ENCODE measurements at places on chromosomes 5 and 9.

- no peak for DNase-seq
Measured at GRCh38 chr5:97102010-97102470, 40.4 kb downstream of the LIX1 start.

GRCh38 chr9:29039258-29039657, 1466.0 kb upstream of the C9orf72 start:
- no peak for DNase-seq

GRCh38 chr5:170442921-170443320, 53.8 kb upstream of the KCNMB1 start:
- no peak for DNase-seq

- no peak for DNase-seq
Measured at GRCh38 chr9:93952784-93953495, 2.2 kb downstream of the BARX1 start.

GRCh38 chr9:108783731-108784495, 71.9 kb downstream of the ACTL7B start:
- no peak for DNase-seq

DNA sequence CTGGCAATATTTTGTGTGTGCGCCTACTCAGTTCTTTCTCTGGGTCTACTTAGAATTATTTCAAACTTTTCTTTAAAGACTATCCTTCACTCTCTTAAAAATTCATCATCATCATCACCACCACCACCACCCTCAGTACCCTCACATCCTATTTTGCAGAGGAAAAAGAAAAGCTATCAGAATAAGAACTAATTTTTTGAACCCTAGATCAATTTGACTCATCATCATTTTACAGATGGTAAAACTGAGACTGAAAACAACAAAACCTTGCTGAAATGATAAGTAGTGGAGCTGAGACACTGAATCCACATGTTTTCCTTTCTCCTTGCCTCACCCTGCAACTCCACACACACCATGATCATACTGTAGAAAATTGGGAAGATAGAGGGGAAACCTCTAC, 119.3 kb downstream of the SSBP2 start:
- no peak for DNase-seq

GRCh38 chr5:6556802-6557102, 76.1 kb downstream of the NSUN2 start:
- DNase-seq, result no peak

- DNase-seq, result no peak
Measured at GRCh38 chr5:54993318-54993717, 7.9 kb upstream of the ESM1 start.

- no peak for DNase-seq
Measured at GRCh38 chr5:12625667-12626263, 721.5 kb upstream of the CTNND2 start.

DNA sequence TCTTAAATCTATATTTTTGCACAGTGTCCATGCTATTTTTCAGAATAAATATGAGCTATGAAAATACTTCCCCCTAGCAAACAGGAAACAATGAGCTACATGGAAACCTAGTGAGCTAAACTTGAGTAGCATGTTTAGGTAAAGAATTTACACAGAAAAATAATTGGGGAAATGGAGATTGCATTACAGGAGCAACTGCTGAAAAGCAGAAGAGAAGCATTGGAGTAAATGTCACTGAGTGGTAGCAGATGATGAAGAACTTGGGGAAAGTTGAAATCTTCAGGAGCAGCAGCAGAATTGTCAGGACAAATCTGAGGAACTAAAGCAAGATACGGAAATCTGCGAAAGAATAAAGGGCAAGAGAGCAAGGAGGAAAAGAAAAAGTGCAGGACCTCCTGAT, 610.3 kb downstream of the TLE1 start:
- DNase-seq, result no peak

DNA sequence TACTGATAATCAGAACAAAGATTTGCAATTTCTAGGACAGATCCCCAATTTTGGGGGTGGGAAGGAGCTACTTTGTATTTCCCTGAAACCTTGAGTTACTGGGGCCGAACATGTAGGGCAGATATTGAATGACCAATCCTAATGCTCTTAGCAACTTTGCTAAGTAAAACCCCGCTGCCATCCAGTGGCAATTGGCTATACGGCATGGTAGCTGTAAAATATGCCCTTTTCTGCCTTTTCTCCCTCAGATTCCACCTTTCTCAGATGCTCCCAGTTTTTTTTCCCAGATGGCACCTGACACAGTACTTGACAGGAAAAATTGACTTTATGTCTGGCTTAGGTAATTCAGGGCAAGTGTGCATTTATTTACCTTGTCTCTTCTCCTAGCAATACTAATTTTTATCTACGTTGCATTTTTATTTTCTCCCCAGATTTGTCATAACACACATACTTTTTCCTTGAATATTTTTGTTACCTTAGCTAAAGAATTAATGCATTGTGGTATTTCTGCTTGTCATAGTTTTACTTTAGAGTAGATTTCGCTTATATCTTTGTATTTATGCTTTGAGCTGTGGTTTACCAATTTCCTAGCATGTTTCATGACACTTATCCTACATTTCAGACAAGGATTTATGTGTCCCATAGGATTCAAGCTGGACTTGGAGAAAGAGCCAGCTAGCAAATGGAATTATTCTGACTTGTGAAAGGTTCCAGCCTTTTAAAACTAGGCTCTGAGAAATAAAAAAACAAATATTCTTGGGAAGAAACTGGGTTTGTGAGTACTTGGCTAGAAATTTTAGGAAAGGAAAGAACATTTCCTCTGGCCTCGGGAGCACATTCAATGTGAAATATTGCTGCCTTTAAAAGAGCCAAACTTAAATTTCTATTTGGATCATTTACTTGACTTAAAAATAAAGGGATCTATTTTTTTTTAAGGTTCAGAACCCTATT, 37.4 kb downstream of the PIK3R1 start:
- no peak for DNase-seq

All from tibial artery (tissue), 4 donors.